ENCODE measurements at places on chromosomes 1 and 21.
A peak's percentile ranks its signal among the peaks of the same experiment; 100 is the strongest.

DNA sequence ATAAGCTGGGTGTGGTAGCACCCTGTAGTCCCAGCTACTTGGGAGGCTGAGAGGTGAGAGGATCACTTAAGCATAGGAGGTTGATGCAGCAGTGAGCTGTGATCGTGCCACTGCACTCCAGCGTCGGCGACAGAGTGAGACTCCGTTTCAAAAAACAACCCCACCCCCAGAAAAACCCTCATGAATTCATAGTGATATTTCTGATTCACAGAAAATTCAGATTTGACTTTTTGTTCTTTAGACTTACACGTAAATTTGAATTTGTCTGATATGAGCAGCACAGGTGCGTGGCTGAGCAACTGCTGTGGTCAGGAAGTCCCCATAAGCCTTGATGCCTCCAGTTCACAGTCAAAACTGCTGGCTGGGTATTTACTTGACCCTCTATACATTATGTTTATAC is 10.0 kb upstream of the MORC3 start:
- DNase-seq = no peak

DNA sequence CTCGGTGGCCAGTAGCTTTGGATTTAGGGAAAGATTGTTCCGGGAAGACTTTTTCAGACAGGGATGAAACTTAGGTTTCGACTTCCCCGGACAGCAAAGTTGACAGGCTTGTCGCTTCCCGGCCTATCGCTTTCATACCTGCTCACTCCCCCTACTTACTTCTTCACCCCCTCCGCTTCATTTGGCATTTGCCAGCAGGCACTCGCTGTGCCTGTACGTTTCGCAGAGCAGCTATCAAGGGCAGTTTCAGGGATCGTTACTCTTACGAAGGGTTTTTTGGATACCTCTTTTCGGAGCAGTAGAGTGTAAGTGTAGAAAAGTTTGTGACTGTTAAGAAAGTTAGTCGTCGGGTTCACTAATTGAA is 393 bp downstream of the BLZF1 start:
- peak; percentile 4 for DNase-seq

DNA sequence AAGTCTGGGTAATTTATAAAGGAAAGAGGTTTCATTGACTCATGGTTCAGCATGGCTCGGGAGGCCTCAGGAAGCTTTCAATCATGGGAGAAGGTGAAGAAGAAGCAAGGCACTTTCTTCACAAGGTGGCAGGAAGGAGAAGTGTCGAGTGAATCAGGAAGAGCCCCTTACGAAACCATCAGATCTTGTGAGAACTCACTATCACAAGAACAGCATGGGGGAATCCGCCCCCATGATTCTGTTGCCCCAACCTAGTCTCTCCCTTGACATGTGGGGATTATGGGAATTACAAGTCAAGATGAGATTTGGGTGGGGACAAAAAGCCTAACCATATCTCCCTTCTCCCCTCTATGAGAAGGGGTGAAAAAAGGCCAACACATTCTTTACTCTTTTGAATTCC is 11.2 kb upstream of the IVNS1ABP start:
- no peak for DNase-seq

GRCh38 chr1:207903767-207904166 is 7.2 kb downstream of the CD34 start:
- no peak for DNase-seq

DNA sequence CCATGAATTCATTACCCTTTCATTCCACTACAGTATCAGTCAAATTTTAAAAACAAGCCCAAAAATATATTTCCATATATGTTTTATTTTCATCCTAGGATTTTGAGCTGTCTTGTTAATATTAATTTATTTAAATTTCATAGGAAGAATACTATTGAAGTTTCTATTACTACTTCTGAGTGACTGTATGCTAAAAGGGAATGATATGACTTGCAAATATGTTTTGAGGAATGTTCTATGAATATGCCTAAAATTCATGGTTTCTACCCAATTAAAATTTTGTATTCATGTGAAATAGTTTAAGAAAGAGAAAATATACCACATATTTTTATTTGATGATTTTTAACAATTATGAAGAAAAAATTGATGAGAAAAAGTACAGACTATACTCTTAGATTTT is 52.9 kb upstream of the BACH1 start:
- DNase-seq = no peak

- no peak for DNase-seq
Measured at GRCh38 chr1:211092955-211093354, 41.0 kb downstream of the KCNH1 start.
